Heart left ventricle (tissue), 16 donors: ENCODE measurements at places on chromosomes 11 and 22. TPM values are rescaled to one million over a fixed set of nuclear protein-coding genes. Genes with fewer than 3 reads are reported as not detected.

- DNase-seq: no peak
Measured at GRCh38 chr11:44351006-44351660, 41.2 kb upstream of the ALX4 start.

MPPED2 gene
- 9.7 TPM for total RNA-seq

GRCh38 chr11:1968454-1969002 lies 21.4 kb downstream of the MRPL23 start:
- no peak for DNase-seq

GRCh38 chr11:115891581-115891980 lies 387.4 kb upstream of the CADM1 start:
- DNase-seq: no peak

DNA sequence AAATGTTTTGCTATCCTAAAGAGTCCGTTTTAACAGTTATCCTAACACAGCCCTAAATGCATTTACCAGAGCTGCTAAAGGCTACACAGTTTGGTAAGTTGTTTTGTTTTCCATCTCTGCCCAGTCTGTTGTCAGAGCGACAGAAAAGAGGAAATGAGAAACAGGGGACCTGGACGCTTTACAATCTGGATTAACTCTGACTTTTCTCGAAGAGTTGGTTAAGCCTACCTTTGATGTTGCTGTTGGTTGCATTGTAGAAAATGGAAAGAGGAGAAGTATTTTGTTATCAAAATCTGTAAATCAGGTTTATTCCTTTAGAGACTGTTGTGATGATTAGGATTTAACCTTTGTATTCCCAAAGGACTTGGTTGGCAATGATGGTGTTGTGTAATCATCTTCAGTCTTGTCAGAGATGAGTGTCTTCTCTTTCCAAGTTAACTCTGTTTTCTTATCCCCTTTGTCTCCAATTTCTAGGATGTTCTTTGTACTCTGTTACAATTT lies 481 bp downstream of the ANGPTL5 start:
- no peak for DNase-seq

GRCh38 chr22:41359376-41359775 lies 22.4 kb upstream of the TEF start:
- DNase-seq: no peak

MUC15 gene
- not detected for total RNA-seq

DNA sequence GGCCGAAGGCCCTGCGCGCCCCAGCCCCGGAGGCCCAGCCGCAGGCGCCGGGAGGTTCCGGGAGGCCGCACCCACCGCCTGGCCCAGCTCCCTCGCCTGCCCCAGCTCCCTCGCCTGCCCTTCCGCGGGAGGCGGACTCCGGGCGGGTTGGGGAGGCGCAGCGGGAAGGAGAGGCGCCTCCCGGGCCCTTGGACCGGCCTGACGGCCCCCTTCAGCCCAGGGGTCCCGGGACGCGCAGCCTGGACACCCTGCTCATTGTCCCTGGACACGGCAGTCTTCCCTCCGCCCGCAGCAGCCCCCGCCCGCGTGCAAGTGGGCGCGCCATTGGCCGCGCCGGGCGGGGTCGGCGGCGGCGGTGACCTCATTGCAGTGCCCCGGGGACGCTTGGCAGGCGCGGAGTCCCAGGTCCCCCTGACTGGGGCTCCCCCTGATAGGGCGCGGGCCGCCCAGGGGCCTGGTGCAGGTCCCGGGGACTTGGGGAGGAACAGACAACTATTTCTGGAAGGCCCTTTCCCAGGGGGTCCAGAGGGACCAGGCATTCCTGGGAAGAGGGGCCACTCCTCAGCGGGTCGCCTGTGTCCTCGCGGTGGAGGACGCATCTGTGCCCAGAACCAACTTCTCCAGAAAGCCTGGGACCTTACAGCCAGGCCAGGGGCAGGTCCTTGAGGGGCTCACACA lies 501 bp downstream of the CD151 start:
- peak; percentile 77 for DNase-seq

MRPL40 gene
- total RNA-seq: 62.7 TPM

- peak; percentile 73 for DNase-seq
Measured at GRCh38 chr22:17132112-17132511, 11.0 kb upstream of the TMEM121B start.

TMEM135 gene
- 12.9 TPM for total RNA-seq

DNA sequence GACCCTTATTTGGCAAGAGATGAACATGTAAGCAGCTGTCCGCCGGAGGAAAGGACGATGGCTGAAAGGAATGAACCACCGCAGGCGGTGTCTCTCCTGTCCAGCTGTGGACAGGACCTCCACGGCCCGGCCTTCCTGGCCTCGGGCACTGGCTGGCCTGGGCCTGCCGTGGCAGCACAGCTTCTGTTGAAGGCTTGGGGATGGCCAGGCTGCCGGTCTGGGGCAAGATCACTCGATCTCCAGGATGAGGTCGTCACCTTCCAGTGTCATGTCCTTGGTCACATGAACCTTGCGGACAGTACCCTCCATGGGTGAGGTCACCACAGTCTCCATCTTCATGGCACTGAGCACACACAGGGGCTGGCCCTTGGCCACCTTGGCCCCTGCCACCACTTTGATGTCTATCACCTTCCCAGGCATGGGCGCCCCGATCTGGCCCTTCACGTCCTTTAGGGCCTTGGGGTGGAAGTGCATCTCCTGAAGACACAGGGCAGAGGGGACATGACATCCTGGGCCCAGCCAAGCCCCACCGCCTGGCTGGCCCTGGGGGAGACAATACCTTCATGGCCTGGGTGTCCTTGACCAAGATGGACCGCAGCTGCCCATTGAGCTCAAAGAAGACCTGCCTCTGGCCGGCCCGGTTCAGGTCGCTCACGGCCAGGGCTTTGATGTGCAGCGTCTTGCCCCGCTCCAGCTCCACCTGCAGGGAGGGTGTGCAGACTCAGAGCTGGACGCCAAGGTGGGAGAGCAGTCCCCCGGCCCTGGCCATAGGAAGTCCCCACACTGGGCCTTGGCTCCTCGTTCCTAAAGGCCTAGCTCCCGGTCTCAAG lies 5.6 kb downstream of the RCE1 start:
- peak; percentile 51 for DNase-seq

DNA sequence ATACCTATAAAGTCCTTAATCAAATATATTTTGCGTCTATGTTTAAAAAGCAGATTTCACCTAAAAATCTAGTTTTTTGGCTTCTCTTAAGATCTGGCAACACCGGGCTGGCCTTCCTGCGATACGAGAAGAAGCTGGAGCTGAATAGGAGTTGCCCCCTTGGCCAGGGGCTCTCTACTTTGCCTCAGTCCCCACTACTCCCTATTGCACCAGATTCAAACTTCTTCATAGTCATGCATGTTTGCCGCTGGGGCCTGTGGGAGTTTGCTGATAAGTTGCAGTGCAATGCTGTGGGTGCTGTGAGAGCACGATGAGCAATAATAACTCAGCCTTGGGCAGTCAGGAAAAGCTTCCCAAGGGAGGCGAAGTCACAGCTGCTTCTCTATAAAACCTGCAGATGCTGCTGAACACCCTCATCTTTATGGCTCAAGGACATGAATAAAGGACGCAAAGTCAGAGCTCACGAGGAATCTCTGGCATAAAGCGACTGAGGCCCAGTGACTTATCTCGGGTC lies 15.2 kb upstream of the EIF3D start:
- peak; percentile 4 for DNase-seq
